ENCODE measurements at places on chromosomes 2 and 18.

GRCh38 chr2:166137331-166137730 lies 9.5 kb upstream of the SCN1A start:
- DNase-seq = no peak

DNA sequence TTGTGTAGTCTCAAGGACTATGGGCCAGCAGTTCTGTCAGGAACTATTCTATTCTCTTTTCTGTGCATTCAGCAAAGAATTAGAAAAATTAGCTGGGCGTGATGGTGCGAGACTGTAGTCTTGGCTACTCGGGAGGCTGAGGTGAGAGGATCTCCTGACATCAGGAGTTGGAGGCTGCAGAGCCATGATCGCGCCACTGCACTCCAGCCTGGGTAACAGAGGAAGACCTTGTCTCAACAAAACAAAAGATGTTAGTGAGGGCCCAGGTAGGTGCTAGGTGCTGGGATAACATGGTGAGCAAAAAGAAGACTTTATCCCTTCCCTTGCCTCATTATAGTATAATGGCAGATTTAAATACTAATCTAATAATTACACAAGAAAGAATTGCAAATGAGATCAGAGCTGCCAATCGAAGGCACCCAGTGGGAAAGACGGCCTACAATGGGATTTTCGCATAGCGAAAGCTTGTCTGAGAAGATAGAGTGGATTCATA lies 447 bp upstream of the MRPL19 start:
- no peak for DNase-seq

- no peak for DNase-seq
Observed at GRCh38 chr2:143294068-143294467, 164.8 kb downstream of the ARHGAP15 start.

DNA sequence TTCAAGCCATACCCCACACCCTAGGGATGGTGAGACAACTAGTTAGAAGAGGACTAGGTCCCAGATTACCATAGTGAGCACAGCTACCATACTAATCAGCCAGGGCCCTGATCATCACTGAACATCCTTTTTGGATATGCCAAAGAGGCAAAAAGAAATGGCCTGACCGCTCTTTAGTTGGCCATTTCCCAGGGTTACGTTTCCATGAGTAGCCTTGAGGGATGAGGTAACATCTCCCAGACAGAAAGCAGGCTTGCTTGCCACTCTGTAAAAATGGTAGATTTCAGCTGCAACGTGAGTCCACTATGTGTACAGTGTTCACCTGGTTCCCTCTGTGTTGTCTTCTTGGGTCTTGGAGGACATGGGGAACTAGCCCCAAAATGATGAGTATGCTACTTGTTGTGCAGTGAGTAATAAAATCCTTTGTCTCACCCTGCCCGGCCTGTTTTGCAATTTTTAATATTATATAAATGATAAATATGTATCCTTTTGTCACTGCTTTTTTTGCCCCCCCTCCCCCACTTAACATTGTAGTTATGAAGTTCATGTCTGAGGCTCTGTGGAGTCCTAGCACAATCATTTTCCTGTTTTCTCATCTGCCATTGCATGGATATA lies 8.9 kb upstream of the GALM start:
- no peak for DNase-seq

GRCh38 chr2:101956465-101957438 lies 35.0 kb upstream of the IL1R2 start:
- no peak for DNase-seq

DNA sequence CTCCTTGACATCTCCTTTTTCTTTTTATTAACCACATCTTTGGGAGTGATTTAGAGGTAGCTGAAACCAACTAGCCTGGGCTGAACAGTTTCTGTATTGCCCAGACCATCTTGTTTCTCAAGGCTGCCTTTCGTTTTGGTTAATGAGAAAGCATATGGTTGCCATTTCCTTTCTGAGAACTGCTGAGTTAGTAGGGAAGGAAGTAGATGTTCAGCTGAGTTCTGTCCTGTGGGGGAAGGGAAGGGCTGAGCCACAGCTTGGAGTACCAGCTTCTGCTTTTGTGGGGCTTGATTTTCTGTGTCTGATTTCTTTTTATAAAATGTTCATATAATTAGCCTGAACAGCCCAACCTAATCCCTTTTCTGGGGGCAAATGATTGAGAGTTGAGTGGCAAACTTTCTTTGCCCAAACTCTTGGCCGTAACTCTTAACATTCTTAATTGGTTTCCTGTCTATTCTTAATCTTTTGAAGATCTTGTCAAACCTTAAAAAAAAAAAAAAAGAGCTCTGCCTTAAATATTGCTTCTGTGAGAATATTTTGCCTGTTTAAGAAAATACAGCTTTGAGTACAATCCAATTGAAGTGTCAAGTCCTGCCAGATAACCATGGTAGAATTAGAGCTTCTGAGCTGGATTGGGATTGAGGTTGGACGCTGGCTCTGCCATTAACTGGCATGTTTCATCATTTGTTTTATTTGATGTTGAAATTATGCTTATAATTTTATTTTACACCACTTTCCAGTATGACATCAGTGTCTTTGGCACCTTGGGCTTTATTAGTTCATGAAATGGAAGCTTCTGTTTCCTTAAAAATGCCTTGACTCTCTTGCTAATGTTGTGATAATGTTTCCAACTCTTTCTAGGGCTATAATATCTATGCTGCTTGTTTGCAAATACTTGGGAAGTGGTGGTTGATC lies 1.9 kb upstream of the NABP1 start:
- DNase-seq = peak; percentile 30

DNA sequence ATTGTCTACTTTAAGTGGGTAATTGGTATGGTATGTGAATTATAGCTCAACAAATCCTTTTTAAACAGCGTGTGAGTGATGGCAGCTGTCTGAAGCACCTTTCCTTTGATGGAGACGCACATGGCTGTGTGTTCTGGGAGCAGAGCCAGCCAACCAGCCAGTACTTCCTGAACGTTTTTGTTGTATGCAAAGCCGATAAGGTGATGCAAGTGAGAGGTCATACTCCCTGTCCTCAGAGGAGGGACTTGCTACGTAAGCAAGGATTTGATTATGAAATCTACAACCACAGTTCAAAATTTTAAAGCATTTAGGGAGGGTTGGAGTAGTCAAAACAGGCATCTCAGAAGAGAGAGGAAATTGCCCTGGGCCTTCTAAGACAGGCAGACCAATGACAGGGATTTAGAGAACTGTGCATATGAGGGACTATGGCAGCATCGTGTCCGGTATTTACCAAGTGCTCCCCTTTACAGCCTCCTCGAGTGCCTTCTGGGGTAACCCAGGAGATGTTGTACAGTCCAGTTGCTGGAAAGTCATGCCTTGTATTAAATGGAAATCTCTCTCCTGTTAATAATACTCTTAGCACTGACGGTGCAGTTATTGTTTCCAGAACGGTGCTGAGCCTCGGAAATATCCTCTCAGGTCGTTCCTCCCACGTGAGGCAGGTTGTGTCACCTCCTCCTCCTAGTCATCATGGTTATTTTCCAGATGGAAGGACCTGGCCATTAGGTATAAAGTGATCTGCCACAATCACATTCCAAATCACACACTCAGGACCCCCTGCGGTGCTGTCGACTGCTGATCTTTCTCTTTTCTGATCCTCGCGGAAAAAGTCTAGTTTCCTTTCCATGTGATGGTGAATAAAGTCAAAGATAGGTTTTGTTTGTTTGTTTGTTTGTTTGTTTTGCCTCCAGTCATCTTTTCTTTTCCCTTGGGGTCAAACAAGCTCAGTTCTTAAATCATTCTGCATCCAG lies 28.4 kb downstream of the ARHGEF4 start:
- DNase-seq = no peak

DNA sequence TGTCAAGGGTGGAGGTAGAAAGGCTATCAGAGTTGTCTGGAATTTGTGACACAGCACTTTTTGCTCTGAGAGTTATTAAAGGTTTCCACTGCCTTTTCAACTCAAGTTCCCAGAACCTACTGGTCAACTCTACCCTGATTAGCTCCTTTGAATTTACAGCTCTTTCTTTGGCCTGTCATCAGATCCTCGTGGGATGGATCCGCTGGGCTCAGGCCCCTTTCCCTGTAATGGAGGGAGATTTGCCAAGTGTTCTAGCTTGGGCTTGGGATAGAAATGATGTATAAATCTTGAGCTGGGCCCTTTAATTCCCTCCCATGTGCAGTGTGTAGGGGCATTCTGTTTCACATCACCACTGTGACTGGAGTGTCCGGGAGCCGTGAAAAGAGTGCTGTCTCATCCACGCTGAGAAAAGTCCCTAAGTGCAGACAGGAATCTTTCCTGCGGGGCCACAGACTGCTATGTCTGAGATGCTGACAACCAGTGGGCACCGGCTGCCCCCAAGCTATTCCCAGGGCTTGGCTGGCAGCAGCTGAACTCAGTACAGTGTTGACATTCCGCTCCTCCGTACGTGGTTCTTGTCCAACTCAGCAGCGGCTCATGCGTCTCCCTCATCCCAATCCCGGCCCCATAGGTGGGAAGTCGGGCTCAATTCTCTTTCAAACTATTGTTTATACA lies 46.9 kb upstream of the ARHGAP28 start:
- DNase-seq = no peak

DNA sequence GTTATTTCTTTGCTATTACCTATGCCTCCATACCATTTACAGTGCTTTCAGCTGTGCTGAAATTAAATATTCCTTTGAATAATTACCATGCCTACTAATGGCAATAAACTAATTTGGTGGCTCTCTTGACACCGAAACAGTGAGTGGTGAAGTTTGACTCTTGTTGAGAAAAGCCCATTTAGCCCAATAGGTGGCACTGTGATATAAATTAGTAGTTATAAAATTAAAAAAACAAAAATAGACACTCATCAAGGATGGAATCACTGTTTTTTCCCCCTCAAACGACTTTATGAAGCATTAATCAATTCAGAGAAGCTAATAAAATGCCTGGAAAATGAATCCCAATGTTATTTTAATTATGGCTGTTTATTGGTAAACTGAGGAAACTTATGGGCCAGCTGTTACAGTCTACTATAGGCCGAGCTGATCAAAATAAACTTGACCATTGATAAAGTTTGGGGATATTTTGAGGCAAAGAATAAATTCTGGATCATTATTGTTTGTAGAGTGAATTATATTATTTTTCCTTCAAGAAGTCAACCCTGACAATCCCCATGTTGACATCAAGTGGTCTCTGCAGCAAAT lies 339.6 kb downstream of the TRIB2 start:
- no peak for DNase-seq

- no peak for DNase-seq
Observed at GRCh38 chr2:85246348-85246747, 81.4 kb downstream of the TGOLN2 start.

DNA sequence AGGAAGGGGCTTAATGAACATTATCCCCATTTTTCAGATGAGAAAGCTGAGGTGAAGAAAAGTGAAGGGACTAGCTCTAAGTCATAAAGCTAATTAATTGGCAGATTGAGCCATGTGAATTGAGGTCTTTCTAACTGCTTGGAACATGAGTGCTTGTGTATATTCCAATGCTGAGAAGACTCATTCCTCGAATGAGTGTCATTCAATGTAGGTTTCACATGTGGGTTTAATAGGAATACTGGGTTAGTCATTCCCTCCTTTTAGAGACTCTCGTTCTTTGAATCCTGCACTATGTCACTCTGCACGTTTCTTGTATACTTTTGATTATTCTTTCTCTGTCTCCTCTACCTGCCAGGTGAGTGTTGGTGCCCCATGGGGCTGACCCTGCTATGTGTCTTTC lies 218.2 kb downstream of the HRH4 start:
- DNase-seq = no peak

- no peak for DNase-seq
Observed at GRCh38 chr2:189192766-189193165, 13.2 kb upstream of the COL5A2 start.

DNA sequence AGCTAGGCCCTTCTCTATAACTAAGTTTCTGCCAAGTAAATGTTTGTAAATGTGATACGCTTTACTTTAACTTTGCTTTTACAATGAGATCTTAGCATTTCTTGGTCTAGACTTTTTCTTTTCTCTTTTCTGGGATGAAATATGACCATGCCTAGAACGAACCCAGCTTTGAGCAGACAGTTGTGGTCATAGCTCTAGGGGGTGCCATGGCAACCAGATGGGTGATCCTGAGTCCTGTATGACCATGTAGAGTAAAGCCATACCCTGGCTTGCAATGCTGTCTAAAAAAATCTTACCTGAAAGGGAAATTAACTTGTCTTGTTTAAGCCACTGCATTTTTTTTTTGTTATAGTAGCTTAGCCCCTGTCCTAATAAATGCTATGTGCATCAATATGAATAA lies 956.3 kb downstream of the SLC4A3 start:
- DNase-seq = no peak

DNA sequence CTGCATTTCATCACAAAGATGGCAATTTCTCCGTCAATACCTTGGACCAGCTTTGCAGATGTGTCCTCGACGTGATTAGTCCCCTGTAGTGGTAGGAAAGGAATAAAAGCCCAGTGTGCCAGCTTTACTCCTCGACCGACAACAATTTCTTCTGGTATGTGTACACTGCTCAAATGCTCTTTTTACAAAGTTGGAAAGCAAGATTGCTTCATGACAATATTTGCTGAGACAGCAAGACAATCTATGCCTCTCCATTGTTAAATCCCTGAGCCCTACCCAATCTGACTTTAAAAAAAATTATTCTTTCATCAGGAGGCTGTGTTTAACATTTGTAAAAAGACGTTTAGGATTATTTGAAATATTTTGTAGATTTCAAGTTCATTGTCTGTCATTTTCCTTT lies 27.6 kb upstream of the ZEB2 start:
- DNase-seq = no peak

- DNase-seq = no peak
Observed at GRCh38 chr2:126777620-126777978, 121.1 kb upstream of the TEX51 start.

DNA sequence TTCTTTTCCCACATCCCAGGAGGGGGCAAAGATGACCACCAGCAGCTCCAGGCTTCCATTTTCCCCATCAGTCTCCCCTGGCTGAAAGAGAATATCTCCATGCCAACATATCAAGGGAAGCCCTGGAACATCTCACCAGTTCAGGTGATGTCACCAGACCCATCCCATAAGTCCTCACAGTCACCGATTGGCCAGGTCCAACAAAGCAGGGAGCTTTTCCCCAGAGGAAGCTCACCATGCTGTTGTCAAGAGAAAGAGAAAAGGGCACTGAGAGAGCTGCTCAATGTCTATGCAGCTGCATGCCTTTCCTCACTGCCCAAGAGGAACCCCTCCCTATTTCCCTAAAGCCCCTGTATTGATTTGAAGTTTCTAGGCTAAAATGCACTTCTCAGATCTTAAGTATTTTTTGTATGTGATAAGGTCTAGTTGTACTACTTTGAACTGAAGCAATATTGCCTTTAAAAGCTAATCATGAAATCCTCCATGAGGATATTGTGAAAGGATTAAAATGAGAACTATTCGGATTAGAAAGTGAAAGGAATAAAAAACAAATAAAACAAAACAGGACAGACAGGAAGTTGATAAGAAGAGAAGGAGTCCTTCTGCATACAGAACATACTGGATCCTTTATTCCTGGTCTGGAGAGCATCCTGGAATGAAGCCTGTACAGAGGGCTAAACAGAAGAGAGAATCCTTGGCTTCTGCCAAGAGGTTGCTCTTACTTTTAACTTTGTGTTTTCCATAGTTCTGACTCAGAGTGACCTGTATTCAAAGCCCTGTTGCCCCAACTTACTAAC lies 45.2 kb upstream of the CTIF start:
- DNase-seq = no peak

DNA sequence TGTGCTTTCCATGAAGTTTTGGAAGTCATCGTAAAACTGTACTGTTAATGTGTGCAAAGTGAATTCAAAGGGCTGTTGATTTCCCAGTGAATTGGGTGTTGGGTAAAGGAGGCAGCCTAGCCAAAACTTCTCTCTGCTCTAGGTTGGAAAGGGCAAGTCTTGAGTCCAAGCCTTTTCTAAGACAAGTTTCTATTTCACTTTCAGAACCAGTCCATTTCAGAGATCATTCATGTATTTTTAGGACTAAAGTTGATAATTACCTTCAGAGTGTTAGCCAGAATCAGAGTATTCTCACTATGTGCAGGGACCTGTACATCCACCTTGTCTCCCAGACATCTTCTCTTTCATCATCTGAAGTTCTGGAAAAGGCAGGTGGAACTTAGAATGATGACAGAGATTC lies 636.1 kb upstream of the KLHL29 start:
- DNase-seq = no peak
